ENCODE measurements at places on chromosomes 1 and 21. TPM values are rescaled to one million over a fixed set of nuclear protein-coding genes. Genes with fewer than 3 reads are reported as not detected.

GRCh38 chr1:169879034-169879840 lies 14.5 kb downstream of the SCYL3 start:
- peaks cover 38% of the 10 kb centered on the region for H3K36me3 ChIP-seq
- no peak overlapping the region for H3K4me3 ChIP-seq
- no peak for DNase-seq

Gene LRRC38
- total RNA-seq, result not detected

DNA sequence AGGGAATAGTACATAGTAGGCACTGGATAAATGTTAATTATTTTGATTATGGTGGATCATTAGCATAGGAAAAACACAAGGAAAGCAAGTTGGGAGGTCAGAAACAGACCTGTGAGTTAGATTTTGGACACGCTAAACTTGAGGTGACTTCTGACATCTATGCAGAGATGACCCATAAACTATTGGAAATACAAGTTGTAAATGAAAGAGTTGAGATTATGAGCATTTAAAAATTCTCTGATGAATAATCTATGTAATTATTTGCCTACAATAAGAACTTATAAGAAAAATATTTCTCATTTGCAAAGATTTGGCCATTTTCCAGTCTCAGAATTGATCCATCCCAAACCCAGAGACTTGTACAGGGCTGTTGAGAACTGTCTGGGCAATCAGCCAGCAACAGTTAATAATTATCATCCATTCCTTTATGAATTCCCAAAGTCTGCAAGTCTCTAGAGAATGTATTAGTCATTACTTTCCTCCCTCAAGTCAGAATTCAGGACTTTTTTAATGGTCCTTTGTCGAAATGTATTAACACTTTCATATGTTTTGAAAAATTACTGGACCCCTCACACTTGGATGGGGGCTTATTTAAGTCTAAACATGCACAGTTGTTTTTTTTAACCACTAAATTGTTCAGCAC lies 19.4 kb upstream of the SLAMF6 start:
- H3K27ac ChIP-seq, result peak overlapping the region; percentile 35
- H3K4me3 ChIP-seq, result no peak overlapping the region
- no peak for DNase-seq
- no peaks in the 10 kb centered on the region for H3K36me3 ChIP-seq
- H3K4me1 ChIP-seq, result peaks cover 27% of the 10 kb centered on the region
- no peaks in the 10 kb centered on the region for H3K27me3 ChIP-seq

GRCh38 chr21:45943630-45944540 lies 37.7 kb upstream of the COL6A1 start:
- no peak overlapping the region for H3K4me3 ChIP-seq
- peaks cover 12% of the 10 kb centered on the region for H3K4me1 ChIP-seq
- no peak overlapping the region for H3K27ac ChIP-seq
- no peak for DNase-seq
- H3K36me3 ChIP-seq, result no peaks in the 10 kb centered on the region

DNA sequence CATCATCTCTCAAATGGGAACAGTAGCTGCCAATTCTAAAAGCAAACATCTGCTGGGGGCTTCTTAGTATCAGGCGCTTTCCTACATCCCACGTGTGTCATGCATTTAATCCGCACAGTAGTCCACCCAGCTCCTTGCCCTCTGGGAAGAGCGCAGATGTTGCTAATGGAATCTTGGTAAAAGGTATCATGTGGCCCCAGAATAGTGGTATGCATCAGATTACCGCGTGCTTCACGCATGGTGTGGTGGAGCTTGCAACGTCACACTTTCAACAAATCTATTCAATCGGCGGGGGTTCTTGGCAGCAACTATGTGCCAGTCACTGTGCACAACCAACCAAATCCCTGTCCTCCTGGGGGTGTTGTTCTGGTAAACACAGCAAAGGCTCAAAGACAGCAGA lies 141.0 kb downstream of the HIVEP3 start:
- no peak for DNase-seq
- H3K4me3 ChIP-seq, result no peak overlapping the region
- no peak overlapping the region for H3K27ac ChIP-seq
- no peaks in the 10 kb centered on the region for H3K36me3 ChIP-seq

Gene PLEKHN1
- 34.4 TPM for total RNA-seq

GRCh38 chr1:154863315-154864174 lies 6.5 kb downstream of the KCNN3 start:
- H3K27ac ChIP-seq, result no peak overlapping the region
- no peak for DNase-seq
- H3K27me3 ChIP-seq, result peaks cover 67% of the 10 kb centered on the region
- no peaks in the 10 kb centered on the region for H3K36me3 ChIP-seq

- no peaks in the 10 kb centered on the region for H3K36me3 ChIP-seq
- H3K27me3 ChIP-seq, result peaks cover 69% of the 10 kb centered on the region
- H3K4me3 ChIP-seq, result no peak overlapping the region
- DNase-seq, result no peak
These were observed 29.4 kb upstream of the PEX10 start for GRCh38 chr1:2441746-2442145.

- no peaks in the 10 kb centered on the region for H3K36me3 ChIP-seq
- H3K4me3 ChIP-seq, result no peak overlapping the region
- H3K4me1 ChIP-seq, result peaks cover 12% of the 10 kb centered on the region
These were observed 78.0 kb upstream of the TNFSF18 start for GRCh38 chr1:173128742-173129141.

Gene MAN1C1
- total RNA-seq, result 2.9 TPM

Gene OR2L13
- total RNA-seq, result not detected

GRCh38 chr1:245686446-245687030 lies 531.8 kb downstream of the KIF26B start:
- peaks cover 13% of the 10 kb centered on the region for H3K36me3 ChIP-seq
- H3K27me3 ChIP-seq, result no peaks in the 10 kb centered on the region
- H3K4me3 ChIP-seq, result no peak overlapping the region
- no peak for DNase-seq
- H3K27ac ChIP-seq, result no peak overlapping the region

- no peak for DNase-seq
- H3K36me3 ChIP-seq, result peaks cover 27% of the 10 kb centered on the region
- H3K4me3 ChIP-seq, result no peak overlapping the region
- H3K27me3 ChIP-seq, result no peaks in the 10 kb centered on the region
These were observed 6.2 kb downstream of the SMIM1 start for GRCh38 chr1:3778590-3779264.

DNA sequence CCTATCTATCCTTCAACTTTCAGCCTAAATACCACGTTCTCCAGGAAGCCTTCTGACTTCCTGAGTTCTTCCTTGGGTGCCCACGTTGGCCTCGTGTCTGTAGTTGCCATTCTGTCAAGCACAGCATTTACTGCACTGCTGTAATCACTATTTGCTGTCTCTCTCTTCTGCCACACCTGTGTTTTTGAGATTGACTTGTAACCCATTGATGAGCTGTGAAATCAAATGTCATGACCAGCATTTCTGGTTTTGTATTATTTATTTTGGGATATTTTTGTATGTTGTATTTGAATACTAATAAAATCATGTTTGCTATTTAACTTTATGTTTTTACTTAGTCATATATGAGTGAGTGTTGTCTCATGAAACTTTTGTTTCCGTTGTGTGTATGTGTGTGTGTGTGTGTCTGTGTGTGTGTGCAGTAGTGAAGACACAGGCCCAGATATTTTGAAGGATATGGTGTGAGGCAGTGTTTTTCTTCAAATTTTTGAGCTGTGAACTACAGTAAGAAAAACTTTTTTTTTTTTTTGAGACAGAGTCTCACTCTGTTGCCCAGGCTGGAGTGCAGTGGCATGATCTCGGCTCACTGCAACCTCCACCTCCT lies 126.2 kb upstream of the SERBP1 start:
- no peaks in the 10 kb centered on the region for H3K27me3 ChIP-seq
- no peaks in the 10 kb centered on the region for H3K36me3 ChIP-seq
- H3K27ac ChIP-seq, result peak overlapping the region; percentile 28
- no peak for DNase-seq
- peaks cover 18% of the 10 kb centered on the region for H3K4me1 ChIP-seq

Gene KIF2C
- total RNA-seq, result 20.4 TPM

GRCh38 chr1:212814537-212815334 lies 23.0 kb downstream of the TATDN3 start:
- peaks cover 3% of the 10 kb centered on the region for H3K4me1 ChIP-seq
- no peaks in the 10 kb centered on the region for H3K36me3 ChIP-seq
- no peaks in the 10 kb centered on the region for H3K27me3 ChIP-seq
- no peak overlapping the region for H3K4me3 ChIP-seq

GRCh38 chr1:12144236-12144635 lies 22.6 kb upstream of the TNFRSF1B start:
- peaks cover 22% of the 10 kb centered on the region for H3K4me1 ChIP-seq
- H3K36me3 ChIP-seq, result no peaks in the 10 kb centered on the region
- no peak for DNase-seq
- no peaks in the 10 kb centered on the region for H3K27me3 ChIP-seq

GRCh38 chr1:154431586-154432373 lies 26.6 kb downstream of the IL6R start:
- H3K4me3 ChIP-seq, result no peak overlapping the region
- no peak for DNase-seq
- H3K27ac ChIP-seq, result peak overlapping the region; percentile 18
- no peaks in the 10 kb centered on the region for H3K36me3 ChIP-seq
- H3K4me1 ChIP-seq, result peaks cover 50% of the 10 kb centered on the region

Gene MTARC2
- 12.2 TPM for total RNA-seq

Gene TCEANC2
- total RNA-seq, result 7.8 TPM

GRCh38 chr1:221910222-221910621 lies 168.3 kb upstream of the DUSP10 start:
- no peaks in the 10 kb centered on the region for H3K4me1 ChIP-seq
- no peak for DNase-seq
- H3K36me3 ChIP-seq, result no peaks in the 10 kb centered on the region

GRCh38 chr1:30820299-30820698 lies 62.7 kb upstream of the LAPTM5 start:
- peaks cover 16% of the 10 kb centered on the region for H3K27me3 ChIP-seq
- DNase-seq, result no peak
- no peak overlapping the region for H3K27ac ChIP-seq
- H3K4me1 ChIP-seq, result peaks cover 44% of the 10 kb centered on the region

DNA sequence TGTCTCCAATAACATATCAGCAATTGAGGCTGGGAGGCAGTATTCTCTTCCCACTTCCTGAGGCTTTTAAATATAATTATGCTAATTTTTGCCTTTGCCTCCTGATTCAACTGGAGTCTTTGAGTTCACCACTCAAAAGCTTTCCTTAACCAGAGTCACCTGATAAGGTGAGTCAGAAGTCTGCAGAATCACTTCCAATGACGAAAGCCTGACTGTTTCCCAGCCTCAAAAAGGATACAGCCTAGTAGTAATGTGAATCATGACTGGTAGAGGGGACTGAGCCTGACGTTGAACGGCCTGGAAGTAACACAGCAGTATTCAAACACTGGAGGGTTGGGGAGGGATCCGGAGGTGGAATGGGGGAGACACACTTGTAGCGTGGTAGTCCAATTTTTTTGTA lies 10.4 kb upstream of the MRPL9 start:
- H3K4me3 ChIP-seq, result no peak overlapping the region
- no peak for DNase-seq
- H3K27me3 ChIP-seq, result no peaks in the 10 kb centered on the region
- H3K36me3 ChIP-seq, result peaks cover 16% of the 10 kb centered on the region
- no peaks in the 10 kb centered on the region for H3K4me1 ChIP-seq
- H3K27ac ChIP-seq, result no peak overlapping the region

Gene GNG5
- total RNA-seq, result 93.7 TPM

DNA sequence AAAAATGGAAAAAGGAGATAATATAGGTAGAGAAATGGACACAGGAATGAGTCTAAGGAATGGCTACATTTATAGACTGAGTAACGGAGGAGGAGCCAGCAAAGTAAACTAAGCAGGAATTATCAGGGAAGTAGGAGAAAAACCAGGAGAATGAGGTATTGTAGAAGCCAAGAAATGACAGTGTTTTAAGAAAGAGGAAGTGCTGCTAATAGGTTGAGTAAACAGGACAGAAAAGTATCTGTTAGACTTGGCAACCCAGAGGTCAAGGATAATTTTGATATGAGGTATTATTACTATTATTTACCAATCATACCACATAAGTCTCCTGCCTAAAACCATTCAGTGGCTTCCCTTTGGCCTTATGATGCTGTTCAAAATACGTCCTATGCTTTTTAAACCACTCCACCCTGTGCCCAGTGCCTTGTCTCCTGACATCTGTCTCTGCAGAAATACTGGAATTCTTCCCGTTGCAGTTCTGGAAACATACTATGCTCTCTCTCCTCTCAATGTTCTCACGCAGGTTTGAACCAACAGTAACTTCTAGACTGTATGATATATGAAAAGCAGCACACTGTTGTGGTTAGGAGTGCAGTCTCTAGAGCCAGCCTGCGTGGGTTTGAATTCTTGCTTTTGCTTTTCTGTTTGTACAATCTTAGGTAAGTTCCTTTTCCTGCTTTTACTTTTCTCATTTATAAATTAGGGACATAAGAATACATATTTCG lies 24.6 kb upstream of the NEK7 start:
- H3K36me3 ChIP-seq, result no peaks in the 10 kb centered on the region
- peaks cover 6% of the 10 kb centered on the region for H3K4me1 ChIP-seq
- H3K27ac ChIP-seq, result no peak overlapping the region
- no peak for DNase-seq

DNA sequence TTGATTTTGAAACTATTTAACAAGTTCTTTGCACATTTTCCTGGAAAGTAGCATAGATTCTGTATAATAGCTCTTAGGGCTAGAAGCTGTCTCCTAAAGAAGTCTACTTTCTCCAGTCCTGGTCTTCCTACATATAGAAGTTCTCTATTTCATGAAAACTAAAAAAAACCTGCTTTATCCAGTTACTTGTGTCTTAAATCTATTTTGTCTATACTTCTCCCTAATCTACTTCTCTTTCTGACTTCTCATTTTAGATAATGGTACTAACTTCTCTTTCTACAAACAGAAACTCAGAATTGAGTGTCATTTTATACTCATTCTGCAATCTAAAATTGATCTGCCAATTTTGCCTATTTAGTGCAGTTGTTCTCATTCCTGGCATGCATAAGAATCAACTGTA lies 28.7 kb downstream of the PDE4B start:
- no peak overlapping the region for H3K27ac ChIP-seq
- no peak for DNase-seq
- peaks cover 27% of the 10 kb centered on the region for H3K27me3 ChIP-seq

DNA sequence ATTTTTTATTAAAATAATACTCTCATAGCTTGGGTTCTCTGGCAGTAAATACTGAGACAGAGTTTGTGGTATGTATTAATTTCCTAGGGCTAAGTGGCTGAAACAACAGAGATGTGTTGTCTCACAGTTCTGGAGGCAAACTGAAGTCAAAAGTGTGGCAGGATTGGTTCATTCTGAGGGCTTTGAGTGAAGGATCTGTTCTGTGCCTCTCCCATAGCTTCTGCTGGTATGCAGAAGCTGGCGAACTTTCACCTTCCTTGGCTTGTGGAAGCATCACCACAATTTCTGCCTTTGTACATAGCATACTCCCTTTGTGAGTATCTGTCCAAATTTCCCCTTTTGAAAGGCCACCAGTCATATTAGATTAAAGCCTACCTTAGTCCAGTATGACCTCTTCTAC lies 21.0 kb downstream of the RNPC3 start:
- no peak for DNase-seq
- peaks cover 36% of the 10 kb centered on the region for H3K36me3 ChIP-seq
- no peaks in the 10 kb centered on the region for H3K4me1 ChIP-seq
- H3K27me3 ChIP-seq, result no peaks in the 10 kb centered on the region
- no peak overlapping the region for H3K4me3 ChIP-seq

Gene RAB42
- 5.1 TPM for total RNA-seq

- no peaks in the 10 kb centered on the region for H3K27me3 ChIP-seq
- H3K36me3 ChIP-seq, result no peaks in the 10 kb centered on the region
- H3K4me1 ChIP-seq, result peaks cover 3% of the 10 kb centered on the region
- no peak for DNase-seq
- H3K4me3 ChIP-seq, result no peak overlapping the region
These were observed 191.0 kb downstream of the HIVEP3 start for GRCh38 chr1:41727749-41728115.

GRCh38 chr1:207088701-207089626 lies at the start of gene C4BPB:
Gene C4BPB, plus strand, starts transcription at chr1:207088860. Its CDS starts 672 bp downstream, at chr1:207089532.
- no peaks in the 10 kb centered on the region for H3K36me3 ChIP-seq
- no peak for DNase-seq
- peaks cover 51% of the 10 kb centered on the region for H3K4me1 ChIP-seq
- no peaks in the 10 kb centered on the region for H3K27me3 ChIP-seq
- H3K27ac ChIP-seq, result peak within 1 kb of the TSS; percentile 93
